ENCODE measurements at places on chromosomes 16 and 17.

DNA sequence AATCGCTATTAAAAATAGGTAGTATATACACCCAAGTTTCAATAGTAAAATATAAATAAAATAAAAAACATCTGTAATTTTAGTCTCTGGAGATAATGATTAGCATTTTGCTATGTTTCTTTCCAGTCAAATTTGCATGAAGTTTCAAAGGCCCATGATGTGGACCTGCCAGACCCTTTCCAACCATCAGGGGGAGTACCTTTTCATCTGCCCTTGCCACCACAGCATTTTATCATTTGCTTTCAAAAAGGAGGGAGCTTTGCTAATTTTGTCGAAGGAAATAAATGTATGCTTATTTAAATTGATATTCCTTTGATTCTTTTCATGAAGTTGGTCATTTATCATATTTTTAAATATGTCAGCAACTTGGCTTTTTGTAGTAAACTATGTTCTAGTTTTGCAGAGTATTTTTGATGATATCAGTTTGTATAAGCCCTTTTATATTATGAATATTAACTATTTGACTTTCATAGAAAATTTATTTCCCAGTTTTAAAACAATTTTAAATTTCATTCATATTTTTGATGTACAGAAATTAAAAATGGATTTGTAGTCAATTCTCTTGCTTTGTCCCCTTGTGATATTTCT, 115.2 kb upstream of the NETO2 start:
- DNase-seq, result peak; percentile 33

DNA sequence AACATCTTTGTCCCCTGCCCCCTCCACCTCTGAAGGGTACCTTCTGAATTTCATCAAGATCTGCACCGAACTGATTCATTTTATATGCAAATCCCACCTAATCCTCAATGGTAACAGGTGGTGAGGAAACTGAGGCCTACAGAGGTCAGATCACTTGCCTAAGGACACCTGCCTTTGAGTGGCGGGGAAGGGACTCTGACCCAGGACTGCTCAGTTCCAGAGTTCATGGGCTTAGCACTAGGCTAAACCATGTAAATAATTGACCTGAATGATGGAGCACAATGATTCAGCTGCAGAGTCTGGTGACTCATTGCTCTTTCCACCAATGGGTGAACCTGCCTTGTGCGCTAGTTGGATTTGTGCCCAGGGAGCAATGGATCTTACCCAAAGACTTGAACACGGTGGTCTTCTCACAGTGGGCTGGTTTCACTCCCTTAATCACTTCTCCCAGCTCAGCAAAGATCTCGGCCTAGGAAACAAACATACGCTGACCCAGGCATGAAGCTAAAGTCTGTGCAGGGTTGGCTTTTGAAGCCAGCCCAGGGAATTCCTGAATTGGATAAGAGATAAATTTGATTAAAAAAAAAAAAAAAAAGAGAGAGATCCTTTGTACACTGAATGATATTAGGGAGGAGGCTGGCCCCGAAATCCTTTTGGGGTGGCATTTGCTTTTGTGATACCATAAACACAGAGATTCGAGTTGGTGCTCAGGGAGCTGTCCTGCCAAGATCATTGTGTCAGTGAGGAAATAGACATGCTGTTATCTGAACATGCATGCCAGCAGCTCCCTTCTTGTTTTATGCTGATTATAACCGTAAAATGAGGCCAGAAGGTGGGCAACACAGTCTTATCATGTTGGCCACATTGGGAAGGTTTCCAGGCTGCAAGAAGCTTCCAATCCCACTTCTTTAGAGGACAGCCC, 17.0 kb downstream of the CRYM start:
- peak; percentile 75 for DNase-seq

- DNase-seq, result no peak
These were observed 4.9 kb downstream of the PHKB start for GRCh38 chr16:47465919-47466630.

GRCh38 chr17:5819921-5820685, 235.8 kb upstream of the NLRP1 start:
- no peak for DNase-seq

DNA sequence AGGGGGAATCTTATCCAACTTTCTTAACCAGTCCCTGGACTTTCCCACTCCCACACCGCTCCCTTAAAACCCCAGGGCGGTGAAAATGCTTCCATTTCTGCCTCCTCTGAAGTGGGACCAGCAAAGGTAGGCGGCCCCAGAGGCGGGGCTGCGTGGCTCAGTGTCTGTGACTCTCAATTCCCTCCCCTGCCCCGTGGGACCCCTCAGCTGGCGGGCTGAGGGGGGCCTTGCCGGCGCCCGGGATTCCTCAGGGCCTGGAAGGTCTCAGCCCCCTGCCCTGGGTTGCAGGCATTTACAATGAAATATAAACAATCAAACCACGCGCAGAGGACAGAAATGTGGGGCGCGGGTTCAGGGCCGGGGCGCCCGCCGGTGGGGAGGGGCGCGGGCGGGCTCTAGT, 3.6 kb downstream of the SOST start:
- no peak for DNase-seq

DNA sequence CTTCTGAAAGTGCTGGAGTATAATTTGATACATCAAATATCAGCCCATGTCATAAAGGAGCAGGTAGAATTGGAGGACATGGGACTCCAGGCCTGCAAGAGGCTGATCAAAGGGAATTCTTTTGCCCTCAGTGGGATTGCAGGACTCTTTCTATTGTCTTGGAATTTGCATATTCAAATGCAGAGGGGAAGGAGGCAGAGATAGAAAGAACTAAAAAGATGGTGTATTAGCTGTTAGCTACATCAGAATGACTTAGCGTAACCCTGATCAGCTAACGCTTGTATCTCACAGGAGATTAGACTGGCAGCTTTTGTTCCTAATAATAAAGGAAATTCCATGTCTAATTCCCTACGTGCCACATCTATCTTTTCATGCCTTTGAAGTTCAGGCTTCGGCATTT, 1014.7 kb upstream of the RBFOX1 start:
- no peak for DNase-seq

DNA sequence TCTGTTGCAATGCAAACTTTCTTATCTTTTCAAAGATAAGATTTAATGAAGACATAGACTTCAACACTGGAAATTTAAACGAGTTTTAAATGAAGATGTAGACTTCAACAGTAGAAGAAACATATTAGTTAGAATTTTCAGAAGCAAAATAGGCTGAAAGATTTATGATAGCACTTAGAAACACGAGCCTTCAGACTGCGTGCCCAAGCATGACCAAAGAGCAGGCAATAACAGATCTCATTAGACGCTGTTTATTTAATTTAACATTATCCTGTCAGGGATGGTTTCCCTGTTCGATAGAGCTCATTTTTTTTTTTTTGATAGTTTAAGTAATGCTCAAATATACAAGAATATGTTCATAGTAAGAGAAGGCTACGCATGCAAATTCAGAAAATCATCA, 604.7 kb upstream of the SOX9 start:
- no peak for DNase-seq

DNA sequence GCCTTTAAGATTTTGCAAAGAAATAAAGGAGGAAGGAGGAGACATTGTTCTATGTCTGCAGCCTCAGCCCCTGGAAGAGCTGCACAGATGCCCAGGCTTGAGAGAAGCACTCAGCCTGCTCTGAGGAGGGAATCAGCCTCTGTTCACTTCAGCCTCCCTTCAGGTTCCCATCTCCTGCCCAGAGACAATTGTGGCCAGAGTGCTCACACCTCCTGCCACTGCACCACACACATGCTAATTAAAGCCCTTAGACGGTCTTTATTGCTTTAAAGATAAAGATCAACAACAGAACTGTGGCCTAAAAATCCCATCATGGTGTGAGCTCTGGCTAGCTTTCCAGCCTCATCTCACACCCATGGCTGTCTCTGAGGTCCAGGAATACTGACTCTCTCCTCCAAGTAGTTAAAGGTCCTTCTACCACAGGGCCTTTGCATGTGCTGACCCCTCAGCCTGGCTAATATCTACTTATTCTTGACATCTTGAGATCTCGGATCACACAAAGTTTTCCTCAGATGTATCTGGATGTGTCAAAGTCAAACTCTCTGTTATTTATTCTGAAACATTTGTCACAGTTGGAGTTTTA, 33.8 kb downstream of the CHD9NB start:
- DNase-seq, result no peak

- DNase-seq, result peak; percentile 66
These were observed 2.8 kb upstream of the PRKAR1A start for GRCh38 chr17:68509141-68510057.

GRCh38 chr16:17252701-17253100, 218.1 kb downstream of the XYLT1 start:
- no peak for DNase-seq

GRCh38 chr16:83031524-83031923, 404.8 kb downstream of the CDH13 start:
- no peak for DNase-seq

GRCh38 chr17:45186801-45187354, 25.2 kb downstream of the HEXIM2 start:
- DNase-seq, result no peak

- no peak for DNase-seq
These were observed 128.8 kb downstream of the MGAT5B start for GRCh38 chr17:76996741-76997694.

DNA sequence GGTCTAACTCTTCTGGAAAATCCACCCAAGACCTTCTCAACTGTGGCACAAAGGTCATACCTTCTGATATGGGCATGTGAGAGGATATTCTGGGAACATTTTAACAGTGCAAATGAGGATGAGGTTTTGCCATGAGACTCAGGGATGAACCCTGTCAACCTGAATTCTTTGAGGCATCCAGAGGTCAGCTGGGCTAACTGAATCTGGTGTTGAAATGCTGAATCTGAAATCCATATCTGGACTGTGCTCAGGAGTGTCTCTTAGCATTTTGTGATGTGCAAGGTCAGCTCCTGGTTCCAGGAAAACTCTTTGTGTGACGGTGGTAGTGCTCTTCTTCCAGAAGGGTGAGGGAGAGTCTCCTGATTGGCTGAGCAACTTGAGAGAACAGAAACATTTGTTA, 276.0 kb upstream of the SALL1 start:
- no peak for DNase-seq

DNA sequence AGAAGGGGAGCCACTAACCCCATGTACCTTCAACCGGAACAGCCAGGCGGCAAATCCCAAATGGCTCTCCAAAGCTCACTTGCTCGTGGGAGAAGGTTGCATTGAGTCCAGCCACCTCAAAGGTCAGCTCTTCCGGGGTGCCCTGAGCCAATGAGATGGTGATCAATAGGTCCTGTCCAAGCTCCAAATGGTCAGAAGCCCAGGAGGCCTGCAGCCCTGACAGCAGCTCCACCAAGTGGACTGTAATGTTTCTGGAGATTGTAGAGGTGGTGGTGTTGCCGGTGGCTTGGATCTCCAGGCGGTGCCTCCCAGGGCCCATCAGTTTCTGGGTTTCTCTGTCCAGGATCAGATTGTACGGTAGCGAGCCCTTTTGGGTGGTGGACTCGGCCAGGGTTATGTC, 39.9 kb upstream of the BCO1 start:
- no peak for DNase-seq

DNA sequence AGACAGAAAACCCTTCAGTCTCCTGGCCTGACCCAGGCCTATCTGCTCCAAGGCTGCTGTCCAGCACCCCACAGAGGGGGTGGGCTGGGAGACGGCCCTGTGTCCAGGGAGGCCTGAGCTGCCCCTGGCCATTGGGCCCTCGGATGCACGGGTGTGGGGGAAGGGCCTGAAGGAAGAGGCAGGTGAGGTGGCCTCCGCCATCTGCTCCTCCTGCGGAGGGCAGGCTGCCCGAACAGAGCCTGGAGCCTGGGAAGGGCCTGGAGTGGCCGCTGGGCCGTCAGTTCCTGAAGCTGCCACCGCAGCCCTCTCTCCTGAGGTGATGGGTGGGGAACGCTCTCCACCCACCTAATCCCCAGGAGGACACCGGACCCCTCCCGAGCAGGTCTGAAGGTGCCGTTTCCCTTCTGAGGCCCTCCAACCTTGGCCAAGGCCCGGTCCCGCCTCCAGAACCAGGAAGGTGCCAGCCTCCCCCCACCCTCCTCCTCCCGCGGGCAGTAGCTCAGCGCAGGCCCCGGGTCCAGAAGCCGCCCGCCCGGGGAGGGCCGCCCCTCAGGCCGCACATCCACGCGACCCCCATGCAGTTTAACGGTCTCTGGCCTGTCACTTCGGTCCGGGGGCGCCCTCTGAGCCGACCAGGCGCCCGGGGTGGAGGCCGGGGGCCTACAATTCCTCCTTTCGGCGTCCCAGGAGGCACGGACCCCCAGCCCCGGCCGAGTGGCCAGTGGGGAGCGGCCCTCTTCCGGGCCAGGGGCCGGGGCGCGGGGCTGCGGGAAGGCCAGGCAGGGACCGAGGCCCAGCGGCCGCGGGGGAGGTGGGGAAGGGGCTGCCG, 835 bp downstream of the FBXL16 start:
- no peak for DNase-seq

- DNase-seq, result no peak
These were observed 186.2 kb downstream of the SLC39A11 start for GRCh38 chr17:72906306-72906705.

- DNase-seq, result no peak
These were observed 3.4 kb downstream of the CAMKK1 start for GRCh38 chr17:3889325-3890012.

- DNase-seq, result no peak
These were observed 9.5 kb upstream of the RAPGEFL1 start for GRCh38 chr17:40167685-40168261.

DNA sequence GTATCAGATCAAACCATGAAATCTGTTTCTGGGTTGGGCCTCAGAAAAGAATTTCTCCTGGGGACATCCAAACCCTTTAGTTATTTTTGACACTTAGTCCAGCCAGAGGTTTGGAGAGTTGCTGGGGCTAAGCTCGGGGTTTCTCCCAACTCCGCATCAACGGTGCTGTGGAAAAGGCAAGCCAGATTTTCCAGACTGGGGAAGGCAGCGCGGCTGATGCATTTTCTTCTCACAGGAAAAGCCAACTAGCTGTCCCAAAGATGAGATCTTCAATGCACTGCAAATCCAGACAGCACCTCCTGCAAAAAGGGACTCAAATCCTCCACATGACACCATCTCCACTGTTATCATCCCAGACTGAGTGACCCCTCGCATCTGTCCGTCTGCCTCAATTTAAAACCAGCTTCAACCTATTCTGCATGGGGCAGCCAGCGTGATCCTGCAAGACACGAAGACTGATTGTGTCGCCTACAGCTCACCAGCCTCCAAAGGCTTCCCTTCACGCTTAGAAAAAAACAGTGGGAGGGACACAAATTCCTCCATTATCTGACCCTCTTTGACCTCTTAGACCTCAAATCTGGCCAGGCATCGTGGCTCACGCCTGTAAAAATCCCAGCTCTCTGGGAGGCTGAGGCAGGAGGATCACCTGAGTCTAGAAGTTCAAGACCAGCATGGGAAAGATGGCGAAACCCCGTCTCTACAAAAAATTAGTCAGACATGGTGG, 62.0 kb downstream of the GAS7 start:
- no peak for DNase-seq

DNA sequence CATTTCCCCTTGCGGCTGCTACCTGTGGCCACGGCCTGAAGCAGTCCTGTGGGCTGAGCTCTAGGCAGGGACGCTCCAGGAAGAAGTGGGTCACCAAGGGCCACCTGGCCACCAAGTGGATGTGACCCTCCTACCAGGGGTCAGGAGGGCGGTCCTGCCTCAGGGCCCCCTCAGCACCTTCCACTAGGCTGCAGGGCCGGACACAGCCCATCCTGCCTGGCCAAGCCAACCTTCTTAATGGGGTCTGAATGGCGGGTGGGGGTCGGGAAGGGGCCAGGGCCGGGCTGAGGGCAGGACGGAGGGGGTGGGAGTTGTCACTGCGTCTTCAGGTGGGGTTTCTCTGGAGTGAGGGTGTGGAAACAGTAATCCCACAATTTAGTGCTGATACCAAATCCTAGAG, 13.2 kb upstream of the MLKL start:
- no peak for DNase-seq

Measured in endothelial cell of umbilical vein (primary cell).